ENCODE measurements at places on chromosomes 12 and 14.

GRCh38 chr12:131830914-131831571 is 2.9 kb downstream of the MMP17 start:
- peak; percentile 16 for DNase-seq

- DNase-seq: no peak
Observed at GRCh38 chr14:68322940-68323620, 469.8 kb downstream of the ZFP36L1 start.

- no peak for DNase-seq
Observed at GRCh38 chr14:101593411-101594238, 32.3 kb downstream of the DIO3 start.

GRCh38 chr12:92656911-92657310 is 45.9 kb upstream of the PLEKHG7 start:
- no peak for DNase-seq

DNA sequence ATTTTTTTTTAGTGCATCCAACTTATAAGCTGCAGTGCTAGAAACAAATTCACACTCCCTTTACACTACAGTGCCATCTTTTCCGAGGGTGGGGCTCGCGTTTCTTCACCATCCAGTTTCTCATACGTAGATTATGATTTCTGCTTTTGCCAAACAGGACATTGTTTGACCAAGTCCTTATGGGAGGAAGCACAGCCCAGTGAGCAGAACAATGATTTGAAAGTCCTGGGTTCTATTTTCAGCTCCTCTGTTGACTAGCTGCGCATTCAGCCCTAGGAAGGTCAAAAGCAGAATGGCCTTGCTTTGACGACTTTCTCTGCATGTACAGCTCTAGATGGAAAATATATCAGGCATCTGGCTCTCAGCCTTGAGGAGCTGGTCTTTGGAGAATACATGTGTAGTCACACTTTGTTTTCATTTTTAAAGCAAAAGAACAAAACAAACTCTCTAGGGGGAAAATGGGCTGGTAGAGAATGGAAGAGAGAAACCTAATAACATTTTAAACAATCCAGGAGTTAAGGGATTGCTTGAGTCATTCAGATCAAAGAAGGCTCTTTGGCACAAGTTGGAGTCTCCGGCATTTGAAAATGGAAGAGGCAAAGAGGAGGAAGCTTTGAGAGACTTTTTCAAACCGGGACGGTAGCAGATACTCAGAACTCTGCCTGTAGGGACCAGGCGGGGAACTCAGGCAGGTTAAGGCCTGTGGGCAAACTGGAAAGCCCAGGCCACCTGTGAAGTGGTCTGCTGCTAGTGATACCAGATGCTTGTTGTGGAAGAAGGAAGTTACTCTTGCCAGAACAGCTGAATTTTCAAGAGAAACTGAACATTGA is 257.3 kb upstream of the PLEKHG7 start:
- no peak for DNase-seq

- DNase-seq: no peak
Observed at GRCh38 chr14:71362920-71363584, 455.8 kb downstream of the PCNX1 start.

GRCh38 chr12:57452937-57453509 is 2.1 kb upstream of the INHBE start:
- DNase-seq: no peak

GRCh38 chr12:110577864-110578693 is 5.0 kb downstream of the PPTC7 start:
- peak; percentile 21 for DNase-seq

GRCh38 chr12:4563336-4563735 is 1.3 kb downstream of the DYRK4 start:
- DNase-seq: no peak

DNA sequence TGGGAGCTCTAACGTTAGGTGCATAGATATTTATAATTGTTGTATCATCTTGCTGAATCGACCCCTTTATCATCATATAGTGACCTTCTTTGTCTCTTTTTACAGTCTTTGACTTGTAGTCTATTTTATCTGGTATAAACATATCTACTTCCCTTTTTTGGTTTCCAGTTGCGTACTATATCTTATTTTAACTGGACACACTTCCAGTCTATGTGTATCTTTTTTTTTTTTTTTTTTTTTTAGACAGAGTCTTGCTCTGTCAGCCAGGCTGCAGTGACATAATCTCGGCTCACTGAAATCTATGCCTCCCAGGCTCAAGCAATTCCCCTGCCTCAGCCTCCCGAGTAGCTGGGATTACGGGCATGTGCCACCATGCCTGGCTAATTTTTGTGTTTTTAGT is 41.9 kb upstream of the ZFP36L1 start:
- DNase-seq: no peak

DNA sequence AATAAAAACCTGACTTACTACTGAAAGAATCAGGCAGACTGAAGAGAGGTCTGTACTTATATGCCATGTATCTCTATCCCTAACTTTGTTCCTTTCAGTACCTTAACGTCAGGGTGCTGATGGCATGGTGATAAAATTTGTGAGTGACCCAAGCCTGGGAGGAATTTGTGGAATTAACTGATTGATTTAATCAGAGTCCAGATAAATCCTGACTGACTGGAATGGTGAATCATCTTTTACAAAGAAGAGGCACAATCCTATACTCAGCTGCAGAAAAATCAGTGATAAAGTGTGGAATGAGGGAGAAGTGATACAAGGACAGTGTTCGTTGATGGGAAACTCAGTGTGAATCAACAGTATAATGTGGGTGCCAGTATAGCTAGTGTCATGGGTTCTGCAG is 3.7 kb downstream of the TDG start:
- no peak for DNase-seq

- DNase-seq: no peak
Observed at GRCh38 chr12:50252977-50253602, 30.2 kb downstream of the LIMA1 start.

DNA sequence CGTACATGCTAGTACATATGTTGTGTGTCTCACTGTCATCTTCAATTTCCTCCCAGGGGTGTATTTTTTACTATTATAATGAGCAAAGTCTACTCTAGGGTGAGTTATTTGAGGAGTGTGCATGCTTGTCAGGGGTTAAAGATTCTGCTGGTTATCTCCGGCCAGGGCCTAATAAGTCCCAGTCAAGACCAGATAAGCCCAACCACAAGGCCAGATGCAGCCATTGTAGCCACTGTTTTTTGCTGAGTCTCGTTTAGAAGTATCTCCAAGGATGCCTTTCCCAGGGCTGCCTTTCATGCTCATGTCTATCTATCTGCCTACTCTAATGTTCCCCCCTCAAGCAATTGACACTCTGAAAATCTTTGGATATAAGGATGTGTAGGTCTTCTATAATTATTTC is 300.5 kb downstream of the IPO8 start:
- no peak for DNase-seq

DNA sequence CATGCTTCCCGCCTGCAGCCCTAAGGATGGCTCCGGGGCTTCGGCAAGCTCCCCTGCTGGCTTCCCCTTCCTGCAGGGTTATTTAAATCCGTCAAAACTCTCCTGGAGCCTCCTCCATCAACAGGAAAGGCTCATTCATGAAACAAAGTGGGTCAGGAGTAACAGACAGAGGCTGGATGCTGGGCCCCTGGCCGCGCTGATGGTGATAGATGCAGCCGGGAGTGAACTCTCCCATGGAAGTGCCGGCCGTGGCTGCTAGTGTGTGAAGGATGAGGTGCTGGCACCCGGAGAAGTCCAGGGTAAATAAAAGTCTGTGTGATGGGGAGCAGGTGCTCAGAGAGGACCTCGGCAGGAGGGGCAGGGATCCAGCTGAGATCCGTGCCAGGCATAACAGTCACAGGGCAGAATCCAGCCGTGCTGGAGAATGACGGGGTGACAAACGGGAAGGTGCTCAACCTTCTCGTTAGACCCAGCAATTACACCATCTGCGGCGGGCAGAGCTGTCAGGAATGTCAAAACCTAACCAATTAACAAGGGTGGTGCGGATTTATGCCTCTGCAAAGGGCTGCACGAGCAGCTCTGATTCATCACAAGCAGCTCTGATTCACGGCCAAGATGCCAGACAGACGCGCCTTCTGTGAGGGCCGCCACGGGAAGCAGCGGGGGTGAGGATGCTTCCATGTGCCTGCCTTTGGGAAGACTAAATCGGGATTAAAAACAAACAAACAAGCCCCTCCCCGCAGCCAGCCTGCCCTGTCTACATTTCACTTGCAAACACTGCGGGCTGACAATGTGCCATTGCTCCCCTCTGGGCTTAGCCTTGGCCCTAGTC is 55.6 kb downstream of the SYNE3 start:
- no peak for DNase-seq

- DNase-seq: no peak
Observed at GRCh38 chr12:103566398-103566797, 20.7 kb upstream of the STAB2 start.

- DNase-seq: no peak
Observed at GRCh38 chr12:113236539-113237399, 15.5 kb downstream of the TPCN1 start.

DNA sequence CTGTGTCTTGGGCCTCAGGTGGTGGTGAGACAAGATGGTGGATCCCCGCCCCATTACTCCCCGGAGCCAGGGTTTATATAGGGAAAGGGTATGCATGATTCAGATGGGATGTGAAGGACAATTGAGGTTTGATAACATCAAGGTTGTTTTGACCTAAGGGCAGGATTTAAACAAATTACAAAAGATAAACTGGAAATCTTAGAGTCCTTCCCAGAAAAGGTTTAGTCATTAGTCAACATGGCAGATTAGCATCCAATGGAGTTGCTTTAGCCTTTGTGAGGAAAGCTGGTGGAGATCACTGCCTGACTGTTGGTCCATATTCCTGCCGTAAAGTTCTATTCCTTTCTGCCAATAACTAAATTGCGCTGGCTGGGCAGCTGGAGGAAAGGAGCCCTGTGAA is 15.6 kb upstream of the FRMD6 start:
- no peak for DNase-seq

GRCh38 chr14:85438481-85438942 is 91.4 kb upstream of the FLRT2 start:
- DNase-seq: no peak

GRCh38 chr14:51424041-51424440 is 184.0 kb downstream of the TMX1 start:
- no peak for DNase-seq

GRCh38 chr14:92416544-92416943 is 93.6 kb downstream of the SLC24A4 start:
- DNase-seq: no peak

DNA sequence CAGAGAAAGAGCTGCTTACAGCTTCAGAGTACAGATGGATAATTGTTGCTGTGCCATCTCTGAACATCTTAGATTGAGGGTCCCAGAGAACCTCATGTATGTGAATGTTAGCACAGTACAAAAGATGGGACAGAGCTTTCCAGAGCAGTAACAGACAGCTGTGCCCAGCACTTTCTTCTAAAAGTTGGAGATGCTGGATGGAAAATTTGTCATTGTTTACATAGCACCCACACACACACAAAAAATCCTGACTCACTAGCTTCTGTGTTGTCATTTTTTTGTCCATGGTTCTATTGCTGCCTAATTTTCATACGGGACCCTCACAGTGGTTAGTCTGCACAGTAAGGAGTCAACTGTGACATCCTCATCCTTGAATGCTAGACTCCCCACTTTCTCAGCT is 374.7 kb downstream of the DIO2 start:
- no peak for DNase-seq

DNA sequence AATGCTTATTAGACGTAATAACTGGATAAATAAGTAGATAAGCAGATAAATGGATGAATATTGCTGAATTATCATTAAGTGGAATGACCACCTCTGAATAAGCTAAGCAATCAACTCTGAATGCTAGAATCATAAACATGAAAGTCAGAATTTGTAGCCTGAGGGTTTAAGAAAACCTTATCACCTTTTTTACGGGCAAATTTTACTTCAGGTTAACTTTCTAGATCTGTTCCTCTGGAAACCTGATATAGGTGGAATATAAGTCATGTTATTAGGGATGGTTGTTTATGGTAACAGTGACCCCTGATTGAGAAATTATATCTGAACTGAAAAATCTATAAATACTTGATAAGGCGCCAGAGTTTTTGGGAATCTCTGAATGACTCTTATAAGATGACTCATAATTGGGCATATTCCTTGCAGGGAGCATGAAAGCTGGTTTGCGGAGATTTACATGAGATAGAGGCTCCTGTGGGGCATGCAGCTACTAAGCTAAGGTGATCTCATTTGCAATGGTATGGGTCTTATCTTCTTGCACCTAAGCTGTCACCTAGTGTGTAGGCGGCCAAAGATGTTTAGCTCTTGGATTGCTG is 12.1 kb downstream of the SPX start:
- DNase-seq: no peak

- no peak for DNase-seq
Observed at GRCh38 chr14:102046337-102047278, 40.2 kb downstream of the HSP90AA1 start.

- no peak for DNase-seq
Observed at GRCh38 chr14:58738876-58739275, 101.1 kb downstream of the DACT1 start.

- no peak for DNase-seq
Observed at GRCh38 chr12:72307229-72307628, 35.1 kb downstream of the TRHDE start.

- no peak for DNase-seq
Observed at GRCh38 chr14:44700694-44701093, 193.6 kb upstream of the FSCB start.

GRCh38 chr14:59830338-59830734 is 40.2 kb downstream of the RTN1 start:
- DNase-seq: no peak

- no peak for DNase-seq
Observed at GRCh38 chr12:31246470-31246850, 79.5 kb downstream of the SINHCAF start.

DNA sequence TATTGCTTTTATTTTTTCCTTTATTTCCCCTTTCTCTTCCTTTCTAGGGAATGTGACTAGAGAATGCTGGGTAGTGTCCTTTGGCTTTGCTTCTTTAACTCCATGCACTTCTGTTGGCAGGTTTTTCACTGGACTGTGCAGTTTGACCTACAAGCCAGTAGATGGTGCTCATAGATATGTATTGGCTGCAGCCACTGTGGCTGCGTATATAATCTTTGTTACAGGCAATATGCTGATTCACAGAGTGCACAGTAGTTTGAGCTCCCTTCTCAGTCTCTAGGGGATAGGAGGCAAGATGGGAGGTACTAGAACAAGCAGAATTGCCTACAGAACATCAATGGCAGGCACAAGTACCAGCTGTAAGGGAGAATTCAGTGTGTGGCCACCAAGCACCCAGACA is 503.5 kb downstream of the LRFN5 start:
- DNase-seq: no peak
